ENCODE measurements at places on chromosomes 7 and 10.

GRCh38 chr10:110460111-110460809 is 37.4 kb upstream of the DUSP5 start:
- peak; percentile 52 for DNase-seq

DNA sequence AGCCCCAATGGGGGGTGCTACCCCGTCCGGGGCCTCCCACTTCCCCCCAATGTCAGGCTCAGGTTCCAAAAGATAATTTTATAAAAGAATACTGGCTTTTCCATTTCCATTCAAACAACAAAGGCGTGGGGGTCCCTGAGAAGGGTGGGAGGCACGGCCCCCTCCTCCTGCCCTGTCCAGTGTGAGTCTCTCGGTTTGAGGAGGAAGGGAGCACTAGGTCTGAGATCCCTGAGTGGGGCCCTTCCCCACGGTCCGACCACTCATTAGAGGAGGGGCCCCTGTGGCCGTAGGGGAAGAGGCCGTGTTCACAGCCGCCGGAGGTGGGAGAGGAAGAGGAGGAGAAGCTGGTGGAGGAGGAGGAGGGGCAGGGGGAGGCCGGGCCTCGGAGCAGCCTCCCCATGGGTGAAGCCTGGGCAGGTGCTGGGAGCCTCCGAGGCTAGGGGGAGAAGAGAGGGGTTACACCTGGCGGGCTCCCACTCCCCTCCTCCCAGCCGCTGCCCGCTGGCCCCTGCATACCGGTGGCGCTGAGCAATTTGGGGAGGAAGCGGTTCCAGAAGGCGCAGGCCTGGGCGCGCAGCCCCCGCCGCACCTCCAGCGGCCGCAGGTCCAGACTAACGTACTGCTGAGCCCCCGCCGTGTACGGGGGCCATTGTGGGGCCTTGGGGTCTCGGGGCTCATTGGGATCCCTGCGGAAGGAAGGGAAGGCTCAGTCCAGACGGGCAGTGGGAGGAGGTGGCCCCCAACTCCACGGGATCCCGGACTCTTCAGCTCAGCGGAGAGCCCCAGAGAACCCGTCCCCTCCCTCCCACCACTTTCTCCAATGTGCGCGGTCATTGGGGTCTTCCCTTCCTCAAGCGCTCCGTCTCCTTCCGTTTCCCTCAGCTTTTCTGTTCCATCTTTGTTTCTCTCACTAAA is 1.4 kb upstream of the UFSP1 start:
- DNase-seq = no peak

- DNase-seq = no peak
Measured at GRCh38 chr7:18534481-18534880, 38.9 kb downstream of the HDAC9 start.

- no peak for DNase-seq
Measured at GRCh38 chr10:50605269-50605950, 18.3 kb downstream of the SGMS1 start.

DNA sequence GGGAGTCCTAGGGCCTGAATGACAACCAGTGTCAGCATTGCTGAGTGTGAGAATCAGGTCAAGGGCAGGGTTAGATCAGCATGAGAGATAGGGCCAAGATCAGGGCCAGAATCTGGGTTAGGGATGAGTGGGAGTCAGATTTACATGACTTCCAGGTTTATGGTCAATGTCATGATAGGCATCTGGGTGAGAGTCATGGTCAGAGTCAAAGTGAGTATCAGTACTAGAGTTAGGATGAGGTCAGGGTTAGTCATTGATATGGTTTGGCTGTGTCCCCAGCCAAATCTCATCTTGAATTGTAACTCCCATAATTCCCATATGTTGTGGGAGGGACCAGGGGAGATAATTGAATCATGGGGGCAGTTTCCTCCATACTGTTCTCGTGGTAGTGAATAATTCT is 12.3 kb downstream of the MRPS24 start:
- DNase-seq = no peak

GRCh38 chr7:16579216-16579615 is 52.6 kb downstream of the LRRC72 start:
- no peak for DNase-seq

DNA sequence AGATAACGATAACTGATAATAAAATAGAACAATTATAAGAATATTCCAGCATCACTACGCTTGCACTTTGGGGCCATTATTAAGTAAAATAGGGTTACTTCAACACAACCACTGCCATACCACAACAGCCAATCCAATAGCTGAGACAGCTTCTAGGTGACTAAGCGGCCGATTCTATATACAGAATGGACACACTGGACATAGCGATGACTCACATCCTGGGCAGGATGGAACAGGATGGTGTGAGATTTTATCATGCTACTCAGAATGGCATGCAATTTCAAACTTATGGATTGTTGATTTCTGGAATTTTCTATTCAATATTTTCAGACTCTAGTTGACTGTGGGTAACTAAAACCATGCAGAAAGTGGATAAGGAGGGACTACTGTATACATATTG is 920.9 kb downstream of the LRMDA start:
- no peak for DNase-seq

DNA sequence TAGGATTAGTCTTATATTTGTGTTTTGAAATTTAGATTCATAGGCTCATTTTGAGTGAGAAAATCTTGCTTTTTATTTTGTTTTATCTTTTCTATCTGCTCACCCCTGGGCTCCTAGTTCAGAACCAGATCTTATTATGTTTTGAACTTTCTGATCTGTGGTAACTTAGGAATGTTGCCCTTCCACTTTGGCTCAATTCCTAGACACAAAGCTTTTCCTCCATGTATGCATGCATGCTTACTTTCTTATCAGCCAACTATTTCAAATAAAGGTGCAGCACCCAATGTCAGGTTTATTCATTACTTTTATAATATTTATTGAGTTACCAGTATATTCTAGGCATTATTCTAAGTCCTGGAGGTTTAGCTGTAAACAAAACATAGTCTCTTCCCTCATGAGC is 374.8 kb upstream of the KIAA1217 start:
- DNase-seq = no peak

GRCh38 chr10:110032801-110033700 is 25.3 kb downstream of the ADD3 start:
- no peak for DNase-seq

DNA sequence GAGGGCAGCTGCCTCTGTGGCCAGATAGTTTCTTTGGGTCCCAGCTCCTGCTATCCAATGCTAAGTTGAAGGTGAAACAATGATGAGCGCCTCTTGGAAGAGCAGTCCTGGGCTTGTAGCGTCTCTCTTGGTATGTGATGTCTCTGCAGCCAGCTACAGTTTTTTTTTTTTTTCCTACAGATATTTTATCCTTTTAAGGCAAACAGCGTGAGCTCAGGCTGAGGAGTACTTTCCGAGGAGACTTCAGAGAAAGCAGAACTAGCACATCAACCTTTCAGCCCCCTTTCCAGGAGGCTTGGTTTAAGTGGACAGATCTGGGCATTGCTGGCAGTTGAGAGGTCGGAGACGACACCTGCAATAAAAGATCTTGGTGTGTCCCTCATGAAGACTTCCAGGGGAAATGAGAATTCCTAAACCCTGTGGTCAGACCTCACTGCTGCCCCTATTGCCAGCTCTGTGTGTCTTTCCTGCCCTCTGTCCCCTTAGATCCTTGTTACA is 9.1 kb downstream of the PRKG1 start:
- no peak for DNase-seq

GRCh38 chr10:35043796-35044344 is 46.3 kb downstream of the CUL2 start:
- no peak for DNase-seq

DNA sequence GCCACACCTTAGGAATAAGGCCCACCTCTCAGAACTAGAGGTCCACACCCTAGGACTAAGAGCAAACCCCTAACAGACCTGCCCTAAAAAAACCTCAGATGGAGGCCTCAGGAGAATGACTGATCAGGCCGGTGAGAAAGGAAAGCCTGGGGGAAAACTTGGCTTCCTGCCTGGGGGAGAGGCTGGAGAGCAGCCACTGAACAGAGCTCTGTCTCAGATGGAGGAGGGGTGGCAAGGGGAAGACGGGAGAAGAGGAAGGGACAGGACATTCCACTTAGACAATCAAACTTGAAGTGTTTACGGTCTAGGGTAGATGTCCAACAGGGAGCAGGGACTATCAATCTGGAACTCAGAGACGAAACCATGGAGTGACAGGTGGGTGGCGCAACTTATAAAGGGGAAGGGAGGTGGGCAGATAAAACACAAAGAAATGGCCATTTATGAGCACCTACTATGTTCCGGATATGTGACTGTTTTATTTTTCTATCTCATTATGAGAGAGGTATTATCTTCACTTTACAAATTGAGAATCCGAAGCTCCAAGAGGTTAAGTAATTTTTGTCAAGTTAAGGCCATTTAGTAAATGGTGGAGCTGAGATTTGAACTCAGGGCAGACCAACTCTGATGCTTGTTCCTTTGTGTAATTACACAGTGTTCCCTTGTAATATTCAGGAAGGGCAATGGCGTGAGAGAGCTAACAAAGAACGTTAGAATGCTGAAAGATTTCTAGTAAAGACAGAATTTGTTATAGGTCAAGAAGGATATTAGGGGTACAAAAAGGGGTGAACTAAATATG is 82.6 kb downstream of the DNMBP start:
- no peak for DNase-seq

- no peak for DNase-seq
Measured at GRCh38 chr10:8026349-8027259, 27.9 kb upstream of the GATA3 start.

DNA sequence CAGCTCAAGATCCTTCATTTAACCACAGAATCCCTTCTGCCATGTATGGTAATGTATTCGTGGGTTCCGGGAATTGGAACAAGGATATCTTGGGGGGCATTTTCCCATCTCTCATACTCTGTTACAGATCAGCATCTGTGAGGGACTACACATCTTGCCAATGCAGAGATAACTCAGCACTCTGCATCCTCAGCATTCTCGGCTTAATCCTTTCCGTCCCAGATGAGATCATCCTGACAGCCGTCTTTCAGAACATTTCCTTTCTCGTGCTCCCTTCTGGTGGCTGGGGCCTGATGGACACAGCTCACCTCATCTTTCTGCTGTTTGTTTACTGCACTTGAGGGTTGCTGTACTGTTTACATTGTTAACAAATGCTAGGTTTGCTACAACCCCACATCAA is 25.3 kb downstream of the FKBP6 start:
- DNase-seq = no peak

GRCh38 chr7:964401-965231 is 10.1 kb upstream of the ADAP1 start:
- DNase-seq = no peak

DNA sequence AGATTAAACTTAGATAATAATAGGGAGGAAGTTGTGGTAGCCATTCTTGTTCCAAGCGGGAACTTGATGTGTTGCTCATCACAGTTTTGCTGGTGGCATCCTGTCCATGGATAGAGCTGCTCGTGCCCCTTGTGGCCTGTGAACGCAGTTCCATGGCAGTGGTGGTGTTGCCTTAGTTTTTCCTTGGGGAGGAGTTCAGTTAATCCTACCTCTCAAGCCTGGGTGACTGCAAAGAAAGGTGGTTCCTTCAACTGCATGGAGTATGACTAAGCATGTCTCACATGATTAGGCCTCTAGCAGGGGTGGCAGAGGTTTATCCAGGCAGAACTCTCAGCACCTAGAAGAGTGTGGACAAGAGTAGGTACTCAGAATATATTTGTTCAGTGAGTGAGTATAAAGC is 99.7 kb downstream of the MAPK8 start:
- no peak for DNase-seq

- DNase-seq = no peak
Measured at GRCh38 chr7:139735912-139736595, 41.7 kb downstream of the HIPK2 start.

DNA sequence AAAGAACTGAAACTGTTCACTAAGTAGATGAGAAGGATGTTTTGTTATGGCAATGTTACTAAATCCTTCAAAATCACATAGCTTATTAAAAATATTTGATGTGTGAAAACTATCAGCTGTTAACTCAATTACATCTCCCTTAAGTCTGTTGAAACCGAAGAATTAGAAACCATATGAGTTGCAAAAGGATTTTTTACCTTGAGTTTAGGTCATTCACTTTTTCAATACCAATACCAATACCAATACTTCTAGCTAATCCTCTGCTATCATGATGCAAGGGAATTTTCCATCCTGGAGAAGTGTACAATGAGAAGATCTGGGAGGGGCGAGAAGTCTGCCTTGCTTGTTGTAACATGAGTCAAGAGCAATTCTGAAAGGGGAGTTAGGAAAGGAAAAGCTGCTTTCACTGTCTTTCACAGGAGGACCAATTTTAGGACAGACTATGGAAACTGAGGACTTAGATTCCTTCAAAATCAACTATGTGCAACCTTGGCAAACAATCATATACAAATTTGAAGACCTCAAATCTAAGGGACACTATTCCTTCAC is 199.7 kb downstream of the IMMP2L start:
- no peak for DNase-seq

GRCh38 chr10:17085011-17085725 is 44.4 kb downstream of the CUBN start:
- DNase-seq = no peak

DNA sequence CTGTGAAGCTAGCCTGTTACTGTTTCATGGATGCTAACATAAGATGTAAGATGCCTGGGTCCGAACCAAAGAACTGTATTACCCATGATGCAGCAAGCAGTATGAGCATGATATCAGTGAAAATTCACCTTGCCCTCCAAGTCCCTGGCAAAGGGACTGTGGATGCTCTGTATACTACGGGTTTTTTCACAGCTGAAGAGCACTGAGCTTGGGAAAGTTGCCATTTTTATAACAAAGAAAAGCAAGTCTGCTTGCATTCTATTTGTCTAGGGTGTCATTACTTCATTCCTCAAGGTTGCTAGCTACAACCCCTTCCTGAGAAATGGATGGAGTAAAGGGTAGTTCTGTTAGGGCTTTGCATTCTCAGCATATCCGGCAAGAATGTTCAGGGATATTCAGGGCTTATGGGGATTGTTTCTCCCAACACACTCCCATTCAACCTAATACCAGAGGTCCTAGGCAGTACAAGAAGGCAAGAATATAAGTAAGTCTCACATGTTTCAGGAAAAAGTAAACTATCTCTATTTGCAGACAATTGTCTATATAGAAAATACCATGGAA is 5.1 kb upstream of the GPR22 start:
- no peak for DNase-seq

DNA sequence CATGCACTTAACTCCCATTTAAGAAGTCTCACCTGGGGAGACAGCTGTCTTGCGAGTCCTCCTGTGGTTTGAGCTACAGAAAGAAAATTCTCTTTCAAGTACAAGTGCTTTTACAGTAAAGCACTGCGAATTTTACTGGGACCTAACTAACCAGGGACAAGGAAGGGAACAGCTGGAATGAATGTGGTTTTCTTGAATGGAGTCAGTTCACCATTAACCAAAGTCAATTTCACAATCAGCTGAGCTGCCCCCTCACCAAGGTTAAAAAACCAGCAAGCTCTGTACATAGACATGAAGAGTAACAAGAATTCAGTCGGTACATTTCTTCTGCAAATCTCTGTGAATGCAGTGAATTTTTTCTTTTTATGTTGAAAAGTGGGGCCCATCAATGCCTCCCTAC is 56.3 kb downstream of the GFRA1 start:
- DNase-seq = no peak

GRCh38 chr7:24797270-24797669 is 40.0 kb upstream of the GSDME start:
- DNase-seq = no peak

DNA sequence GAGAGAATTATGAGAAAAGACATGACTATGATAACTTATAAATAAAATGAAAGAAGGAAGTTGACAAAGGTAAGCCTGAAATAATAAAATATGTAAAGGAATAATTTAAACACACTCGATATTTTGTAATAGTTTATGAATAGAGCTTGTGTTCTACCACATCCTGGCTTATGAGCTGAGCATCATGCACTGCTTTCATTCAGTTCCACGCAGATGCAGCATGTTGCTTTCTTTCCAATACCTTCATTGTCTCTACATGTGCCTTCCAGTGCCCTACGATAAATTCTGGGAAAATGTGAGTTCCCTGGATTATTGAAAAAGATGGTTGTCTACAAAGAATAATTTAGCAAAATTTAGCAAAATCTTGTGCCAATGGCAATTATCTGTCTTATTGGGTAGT is 398.9 kb upstream of the SEMA3C start:
- no peak for DNase-seq

Measured in NCI-H345 (cell line).